ENCODE measurements at places on chromosomes 1 and 21. TPM values are rescaled to one million over a fixed set of nuclear protein-coding genes. Genes with fewer than 3 reads are reported as not detected.

The AUNIP gene
- 5.8 TPM for total RNA-seq

The GPR161 gene
- total RNA-seq, result 40.3 TPM

DNA sequence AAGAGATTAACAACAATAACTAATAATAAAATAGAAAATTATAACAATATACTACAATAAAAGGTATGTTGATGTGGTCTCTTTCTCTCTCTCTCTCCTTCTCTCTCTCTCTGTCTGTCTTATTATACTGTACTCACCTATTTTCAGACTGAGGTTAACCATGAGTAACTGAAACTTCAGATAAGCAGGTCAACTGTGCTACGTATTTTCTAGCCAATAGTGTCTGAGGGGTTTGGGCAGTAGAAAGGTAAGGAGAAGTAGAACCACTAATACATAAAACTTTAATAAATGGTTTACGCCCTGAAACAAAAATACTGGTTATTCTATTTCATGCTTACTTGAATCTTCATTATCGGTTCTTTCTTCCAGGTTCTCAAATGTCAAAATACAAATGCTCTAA is 71.0 kb upstream of the LRRC53 start:
- DNase-seq, result no peak

- peak; percentile 72 for DNase-seq
Measured at GRCh38 chr1:43786960-43787359, 79.6 kb downstream of the ST3GAL3 start.

GRCh38 chr21:35035116-35035515 is 14.0 kb downstream of the RUNX1 start:
- no peak for DNase-seq

GRCh38 chr21:16775076-16775475 is 737.8 kb upstream of the CXADR start:
- DNase-seq, result no peak

Data from pulmonary artery endothelial cell (primary cell).